Activated T-helper 1 cell treated with anti-CD3 and anti-CD28 coated beads, Interleukin-2, amount 50 U/mL, for 16 hours (primary cell): ENCODE measurements at places on chromosomes 2 and 18.

GRCh38 chr2:229873123-229873581 lies 48.7 kb downstream of the TRIP12 start:
- DNase-seq, result no peak

DNA sequence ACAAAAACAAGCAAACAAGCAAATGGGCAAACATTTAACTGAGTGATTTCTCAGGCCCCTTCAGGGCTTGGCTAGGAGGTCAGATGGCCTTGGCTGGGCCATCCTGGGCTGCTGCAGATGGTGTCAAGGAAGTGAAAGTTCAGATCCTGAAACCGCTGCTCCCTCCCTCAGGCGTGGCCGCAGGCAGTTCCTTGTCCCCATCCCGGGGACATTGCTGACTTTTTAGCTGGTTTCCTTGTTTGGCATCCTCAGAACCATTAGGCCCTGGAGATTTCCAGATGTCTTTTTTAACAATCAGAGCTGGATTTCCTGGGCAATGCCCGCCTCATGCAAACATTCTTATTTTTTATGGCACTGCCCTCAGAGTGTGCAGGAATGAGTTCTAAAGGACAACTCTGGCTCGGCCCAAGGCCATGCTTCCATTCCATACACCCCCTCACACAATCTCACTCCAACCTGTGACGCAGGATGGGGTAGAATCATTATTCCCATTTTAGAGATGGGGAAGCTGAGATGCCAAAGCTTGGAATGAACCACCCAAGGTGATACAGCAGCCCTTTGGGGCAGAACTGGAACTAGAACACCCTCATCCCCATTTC lies 86.1 kb upstream of the ZCCHC2 start:
- no peak for DNase-seq

GRCh38 chr2:206764673-206765241 lies 371 bp downstream of the MDH1B start:
- no peak for DNase-seq

GRCh38 chr2:127382831-127383230 lies 4.9 kb downstream of the MAP3K2 start:
- no peak for DNase-seq

GRCh38 chr2:28477645-28478044 lies 18.2 kb upstream of the PLB1 start:
- no peak for DNase-seq

DNA sequence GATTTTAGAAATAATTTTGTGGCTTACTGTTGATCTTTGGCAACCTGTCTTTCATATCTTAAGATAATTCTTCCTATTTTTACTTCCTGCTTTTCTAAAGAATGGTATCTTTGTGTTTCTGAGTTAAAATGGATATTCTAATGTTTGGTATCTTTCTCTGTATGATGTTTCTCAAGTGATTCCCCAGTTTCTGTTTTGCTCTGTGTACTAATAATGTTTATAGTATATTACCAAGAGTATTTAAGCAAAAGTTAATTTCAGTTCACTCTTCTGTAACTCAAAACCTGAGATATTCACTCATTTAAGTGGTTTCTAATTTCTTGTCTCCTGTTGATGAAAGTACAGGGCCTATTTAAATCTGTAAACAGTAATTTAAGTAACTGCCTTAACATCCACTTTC lies 58.3 kb downstream of the CCDC150 start:
- no peak for DNase-seq

DNA sequence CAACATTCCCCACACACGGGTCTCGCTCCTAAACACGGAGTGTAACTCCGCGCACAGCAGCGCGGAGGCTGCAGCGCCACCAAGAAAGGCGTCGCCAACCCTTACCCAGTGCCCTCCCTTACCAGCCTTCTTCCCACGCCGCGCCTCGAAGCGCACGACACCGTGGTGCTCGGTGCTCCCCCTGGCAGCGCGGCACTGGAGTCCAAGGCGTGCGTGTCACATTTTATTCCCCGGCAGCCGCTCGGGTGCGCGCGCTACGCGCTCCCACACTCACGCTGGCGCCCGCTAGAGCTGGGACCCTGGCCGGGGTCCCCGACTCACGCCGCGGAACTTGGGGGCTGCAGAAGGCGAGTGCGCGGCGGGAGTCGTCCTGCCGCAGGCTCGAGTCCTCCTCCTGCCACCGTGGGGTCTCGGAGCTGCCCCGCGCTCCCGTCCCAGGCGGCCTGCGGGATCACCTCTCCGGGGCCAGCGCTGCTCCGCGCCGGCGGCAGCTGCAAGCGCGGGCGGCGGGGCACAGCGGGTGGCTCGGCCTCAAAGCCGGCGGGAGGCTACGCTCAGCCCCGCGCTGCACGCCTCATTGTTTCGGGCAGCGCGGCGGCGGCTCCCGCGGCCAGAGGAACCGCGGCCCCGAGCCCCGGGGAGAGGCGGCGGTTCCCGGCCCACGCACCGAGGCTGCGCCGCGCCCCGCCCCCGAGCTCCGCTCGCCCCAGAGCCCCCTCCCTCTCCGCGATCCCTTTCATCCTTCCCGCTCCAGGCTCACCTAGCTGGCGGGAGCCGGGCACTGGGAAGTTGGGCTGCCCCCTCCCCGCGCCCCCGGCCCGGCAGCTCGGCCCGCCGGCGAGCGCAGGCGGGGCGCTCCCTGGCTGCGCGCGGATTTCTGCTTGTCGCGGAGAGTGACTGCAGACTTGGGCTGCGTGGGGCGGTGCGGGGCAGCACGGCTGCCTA lies at the start of gene ST6GAL2:
TSS of gene ST6GAL2 (minus strand) at position 197 of the 945 bp plus-strand sequence. CDS start 42,190 bp downstream, outside the sequence.
- DNase-seq, result no peak

GRCh38 chr2:144713410-144713809 lies 193.5 kb upstream of the ZEB2 start:
- no peak for DNase-seq

DNA sequence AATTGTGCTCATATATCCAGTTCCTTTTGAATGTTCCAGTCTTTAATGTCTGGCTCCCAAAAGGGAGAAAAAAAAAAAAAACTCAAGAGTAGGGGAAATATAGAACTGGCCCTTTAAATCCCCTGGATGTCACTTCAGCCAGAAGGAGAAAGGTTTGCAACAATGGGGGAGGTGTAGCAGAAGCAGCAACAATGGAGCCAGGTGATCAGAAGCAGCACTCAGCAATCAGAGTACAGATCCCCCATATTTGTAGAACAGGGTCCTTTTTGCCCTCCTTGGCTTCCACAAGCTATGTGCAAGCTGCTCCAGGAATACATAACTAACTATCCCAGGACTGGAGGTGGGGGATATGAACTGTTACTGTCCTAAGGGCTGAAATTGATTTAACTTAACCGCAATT lies 25.8 kb upstream of the ZNF397 start:
- no peak for DNase-seq

DNA sequence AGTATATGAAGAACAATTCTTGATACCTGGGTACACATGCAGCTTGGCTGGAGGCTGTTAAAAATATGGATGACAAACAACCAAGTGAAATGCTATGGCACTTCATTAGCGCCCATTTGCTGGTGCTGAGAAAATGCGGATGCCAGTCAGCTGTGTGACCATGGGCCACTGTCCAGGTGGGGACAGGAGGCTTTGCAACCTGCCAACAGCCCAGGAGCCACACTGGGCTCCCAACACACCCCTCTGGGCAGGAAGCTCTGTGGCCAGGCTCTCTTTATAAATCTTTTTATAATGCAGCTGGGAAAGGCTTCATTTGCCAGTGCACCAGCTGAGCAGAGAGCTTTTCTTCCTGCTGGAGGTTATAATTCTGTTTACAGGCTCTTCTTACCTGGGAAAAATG lies 19.9 kb downstream of the RNF144A start:
- no peak for DNase-seq

DNA sequence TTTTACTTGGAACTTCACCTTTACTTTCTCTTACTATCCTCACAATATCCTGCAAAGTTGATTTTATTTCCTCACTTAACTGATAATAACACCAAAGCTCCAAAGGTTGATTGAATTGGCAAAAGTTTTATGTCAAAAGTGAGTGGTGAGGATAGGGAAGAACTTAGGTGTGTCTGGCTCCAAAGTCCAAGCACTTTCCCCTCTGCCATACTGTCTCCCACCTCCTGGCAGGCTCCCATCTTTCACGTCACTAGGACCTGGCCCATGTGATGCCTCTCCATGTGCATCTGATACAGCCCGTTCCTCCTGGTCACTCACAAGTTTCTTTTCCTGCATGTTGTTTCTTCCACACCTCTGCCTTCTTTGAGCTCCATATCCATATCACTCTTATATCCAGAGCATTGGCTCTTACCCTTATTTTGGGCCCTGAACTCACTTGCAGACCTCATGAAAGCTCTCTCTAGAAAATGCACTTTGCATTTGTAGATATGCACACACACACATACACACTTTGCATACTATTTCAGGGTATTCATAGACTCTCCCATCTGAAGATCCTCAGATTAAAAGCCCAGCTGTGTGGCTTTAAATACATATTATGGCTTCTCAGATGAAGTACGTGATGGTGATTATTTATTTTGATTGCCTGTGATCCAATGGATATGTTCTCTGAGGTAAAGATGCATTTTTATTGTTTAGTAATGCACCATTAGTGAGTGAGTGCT lies 12.3 kb downstream of the MEP1B start:
- no peak for DNase-seq

DNA sequence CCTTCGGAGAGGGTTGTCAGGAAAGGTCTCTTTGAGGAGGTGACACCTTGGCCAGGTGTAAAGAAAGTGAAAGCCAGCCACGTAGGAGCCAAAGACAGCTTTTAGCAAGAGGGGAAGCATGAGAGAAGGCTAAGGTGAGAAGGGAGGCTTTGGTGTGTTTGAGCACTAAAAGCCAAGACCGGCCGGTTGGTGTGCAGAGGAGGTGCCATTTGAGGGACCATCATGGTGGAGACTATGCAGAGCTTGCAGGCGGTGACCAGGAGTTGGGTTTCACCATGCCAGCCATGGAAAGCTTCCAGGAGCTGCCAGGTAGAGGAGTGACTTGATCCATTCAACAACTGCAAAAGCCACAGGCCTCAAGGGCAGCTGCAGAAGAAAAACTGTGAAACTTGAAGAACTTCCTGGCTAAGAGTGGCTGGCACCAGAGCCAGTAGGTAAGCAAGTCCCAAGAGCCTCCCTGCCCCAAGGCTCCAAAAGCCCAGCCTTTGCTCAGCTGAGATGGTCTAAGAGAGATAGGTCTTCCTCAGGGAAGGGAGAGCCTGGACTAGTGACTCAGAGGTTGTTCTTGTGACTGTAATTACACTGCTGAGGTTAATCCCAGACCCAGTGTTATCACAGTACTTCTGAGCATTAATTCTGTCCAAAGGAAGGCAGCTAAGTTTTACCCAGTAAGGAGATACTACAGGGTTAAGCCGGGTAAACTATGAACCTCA lies 319.0 kb downstream of the BCL11A start:
- DNase-seq, result no peak

- DNase-seq, result no peak
Observed at GRCh38 chr2:46411985-46412384, 67.4 kb upstream of the TMEM247 start.

DNA sequence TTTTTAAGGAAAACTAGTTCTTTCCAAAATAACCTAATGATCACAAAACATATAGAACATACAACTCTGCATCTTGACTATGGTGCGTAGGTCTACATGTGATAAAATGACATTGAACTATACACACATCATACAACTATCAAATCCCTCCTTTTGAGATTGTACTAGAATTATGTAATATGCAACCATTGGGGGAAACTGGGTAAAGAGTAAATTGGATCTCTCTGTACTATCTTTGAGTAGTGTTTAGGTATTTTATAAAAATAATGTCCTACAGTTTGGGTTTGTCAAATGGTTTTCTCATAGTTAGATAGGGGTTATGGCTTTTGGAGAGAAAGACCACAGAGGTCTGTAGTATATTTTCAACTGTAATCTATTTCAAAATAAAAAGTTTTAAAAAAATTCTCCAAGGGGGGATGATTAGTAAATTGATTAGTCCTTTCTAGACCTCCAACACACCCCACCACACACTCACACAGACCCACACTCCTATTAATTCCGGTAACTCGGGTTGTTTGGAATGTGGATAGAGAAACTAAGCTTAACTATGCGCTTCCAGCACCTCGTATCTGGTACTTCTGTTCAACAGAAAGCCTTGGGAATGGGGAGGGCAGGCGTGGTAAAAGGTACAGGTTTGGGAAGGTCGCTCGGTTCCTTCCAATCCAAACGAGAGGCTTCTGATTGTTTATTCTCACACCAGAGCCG lies 695 bp upstream of the BIRC6 start:
- DNase-seq, result no peak

GRCh38 chr2:160657196-160657595 lies 163.6 kb upstream of the RBMS1 start:
- no peak for DNase-seq

DNA sequence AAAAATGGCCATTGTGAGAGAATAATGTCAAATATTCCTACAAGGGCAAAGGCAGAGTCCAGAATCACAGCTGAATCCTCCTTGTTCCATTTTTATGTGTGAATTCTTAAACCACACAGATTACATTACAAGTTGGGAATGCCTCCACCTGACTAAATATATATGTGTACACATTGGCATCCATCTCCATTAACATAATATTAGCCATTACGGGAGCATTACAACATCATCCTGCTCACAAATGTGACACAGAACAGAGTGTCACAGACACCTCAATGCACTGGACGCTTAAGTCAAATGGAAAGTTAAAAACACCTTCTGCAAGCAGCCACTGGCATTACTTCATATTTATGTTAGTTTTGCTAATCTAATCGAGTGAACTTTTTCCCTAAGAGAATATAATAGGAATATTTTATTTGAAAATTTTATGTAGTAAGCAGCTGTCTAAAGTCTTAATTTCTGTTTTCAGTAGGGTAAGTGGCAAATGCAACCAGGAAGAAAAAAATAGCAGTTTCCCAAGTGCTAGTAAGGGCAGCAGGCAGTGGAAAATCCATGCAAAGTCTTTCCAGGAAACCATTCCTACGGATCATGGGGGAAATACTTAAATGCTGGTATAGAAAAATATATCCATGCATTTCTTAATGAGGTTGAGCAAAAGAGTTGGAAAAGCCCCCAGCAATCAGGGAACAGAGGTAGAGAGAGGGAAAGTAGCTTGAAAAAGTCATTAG lies 255.6 kb downstream of the OSR1 start:
- no peak for DNase-seq

DNA sequence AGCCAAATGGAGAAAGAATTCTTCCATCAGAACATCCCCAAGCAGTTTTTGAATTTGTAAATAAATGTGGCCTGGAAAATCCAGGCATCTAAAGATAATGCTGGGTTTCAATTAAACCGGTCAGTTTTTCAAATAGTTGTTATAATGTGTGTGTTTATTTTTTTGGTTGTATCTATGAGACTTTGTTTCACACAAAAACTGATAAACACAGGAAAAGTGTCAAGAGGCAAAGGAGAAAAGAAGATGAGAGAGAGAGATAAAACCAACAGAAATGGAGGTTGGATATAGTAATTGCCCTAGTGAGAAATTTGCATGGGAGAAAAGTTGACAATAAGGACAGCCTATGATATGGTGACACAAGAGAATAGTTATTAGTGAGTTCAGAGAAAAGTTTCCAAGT lies 68.3 kb downstream of the KIAA1328 start:
- DNase-seq, result no peak

DNA sequence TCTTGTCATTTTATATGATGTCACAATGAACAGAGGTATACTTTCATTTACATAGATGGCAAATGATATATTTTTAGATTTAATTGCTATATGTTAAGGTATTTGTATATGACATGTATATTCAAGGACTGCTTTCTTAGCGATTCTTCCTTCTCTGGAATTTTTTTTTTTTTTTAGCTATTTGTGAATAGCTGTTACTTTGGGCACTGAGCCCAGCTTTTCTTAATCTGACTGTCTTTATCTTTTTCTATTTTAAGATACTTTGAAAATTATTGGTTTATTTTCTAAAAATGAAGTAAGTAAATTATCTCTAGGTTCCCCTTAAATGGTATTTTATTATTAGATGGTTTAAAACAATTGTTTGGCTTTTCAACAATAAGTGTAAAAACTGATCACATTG lies 4.0 kb upstream of the GLS start:
- no peak for DNase-seq

GRCh38 chr2:58965602-58966001 lies 724.5 kb upstream of the FANCL start:
- no peak for DNase-seq
